Stimulated activated CD8-positive, alpha-beta memory T cell treated with anti-CD3 and anti-CD28 coated beads, Interleukin-4, amount 100 ng/mL, for 48 hours (primary cell): ENCODE measurements at places on chromosomes 6 and 20.

GRCh38 chr6:148364056-148364824 lies 21.6 kb downstream of the SASH1 start:
- DNase-seq = no peak

- peak; percentile 45 for DNase-seq
Observed at GRCh38 chr6:36851149-36851614, 11.9 kb upstream of the CPNE5 start.

DNA sequence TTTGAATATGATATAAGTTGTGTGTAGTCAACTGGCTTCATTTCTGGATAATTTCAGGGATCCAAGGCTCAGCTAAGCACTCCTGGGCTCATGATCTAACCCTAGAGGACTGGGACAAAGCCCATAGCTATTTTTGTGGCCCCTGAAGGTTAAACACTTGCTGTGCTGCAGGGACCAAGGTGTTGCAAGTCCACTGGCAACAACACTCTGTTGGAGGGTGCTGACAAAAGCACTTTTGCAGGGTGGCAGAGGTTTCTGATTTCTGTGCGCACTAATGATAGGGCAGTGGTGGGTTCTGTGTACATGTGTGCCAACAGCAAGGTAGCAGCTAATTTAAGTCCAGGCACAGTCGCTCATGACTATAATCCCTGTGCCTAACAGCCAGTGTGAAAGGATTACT lies 445.3 kb upstream of the SYNCRIP start:
- DNase-seq = no peak

GRCh38 chr20:58113716-58114115 lies 114.7 kb downstream of the ANKRD60 start:
- no peak for DNase-seq

GRCh38 chr6:30818391-30818841 lies 65.9 kb upstream of the DDR1 start:
- DNase-seq = no peak

DNA sequence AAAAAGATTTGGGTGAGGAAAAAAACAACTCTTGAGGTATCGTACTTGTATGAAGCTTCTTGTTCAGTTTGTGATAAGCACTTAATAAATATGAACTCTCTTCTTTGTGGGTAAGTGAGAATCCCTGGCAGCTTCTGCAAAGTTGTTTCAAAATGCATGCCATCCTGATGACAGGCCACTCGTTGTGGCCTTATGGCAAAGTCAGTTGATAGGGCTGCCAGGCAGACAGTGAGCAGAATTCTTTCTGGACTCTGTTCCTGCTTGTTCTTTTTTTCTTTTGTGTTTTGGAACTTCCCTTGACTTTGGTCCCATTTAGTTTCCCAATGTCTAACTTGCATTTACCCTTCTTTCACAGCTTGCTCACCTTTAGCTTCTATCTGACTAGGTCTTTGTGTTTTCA lies 983.5 kb upstream of the FLRT3 start:
- DNase-seq = no peak

GRCh38 chr6:2264932-2265331 lies 19.5 kb upstream of the GMDS start:
- no peak for DNase-seq

GRCh38 chr6:12175626-12176025 lies 114.5 kb upstream of the EDN1 start:
- DNase-seq = no peak

- no peak for DNase-seq
Observed at GRCh38 chr6:105695461-105695860, 292.6 kb upstream of the PREP start.

- DNase-seq = no peak
Observed at GRCh38 chr20:41052742-41053419, 24.3 kb downstream of the TOP1 start.

GRCh38 chr6:46876126-46876525 lies 45.6 kb downstream of the ADGRF5 start:
- DNase-seq = no peak

- DNase-seq = no peak
Observed at GRCh38 chr6:168100011-168100802, 21.2 kb upstream of the FRMD1 start.

- DNase-seq = no peak
Observed at GRCh38 chr6:98487612-98488011, 346.8 kb upstream of the POU3F2 start.

GRCh38 chr6:25749837-25750236 lies 4.7 kb upstream of the SLC17A4 start:
- DNase-seq = no peak

DNA sequence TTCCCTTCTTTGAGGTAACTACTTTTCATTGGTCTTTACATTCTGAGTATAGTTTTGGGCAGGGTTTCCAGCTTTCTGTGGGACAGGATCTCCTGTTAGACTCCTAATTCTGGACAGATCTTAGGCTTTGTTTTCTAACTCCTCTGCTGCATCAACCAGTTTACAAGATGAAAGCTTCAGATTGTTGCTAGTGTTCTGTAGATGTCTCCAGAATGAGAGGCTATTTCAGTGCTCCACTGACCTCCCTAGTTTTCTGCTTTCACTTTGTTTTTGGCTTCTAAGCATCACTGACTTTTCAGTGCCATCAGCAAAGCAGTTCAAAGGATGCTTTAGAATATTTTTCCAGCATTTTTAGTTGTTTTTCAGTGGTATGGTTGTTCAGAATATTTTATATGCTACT lies 101.4 kb downstream of the LIN28B start:
- DNase-seq = no peak

GRCh38 chr20:59891581-59891980 lies 41.9 kb downstream of the SYCP2 start:
- no peak for DNase-seq

GRCh38 chr6:1396952-1397868 lies 7.8 kb downstream of the FOXF2 start:
- DNase-seq = peak; percentile 79

GRCh38 chr20:62101078-62101477 lies 21.2 kb upstream of the LSM14B start:
- DNase-seq = no peak

DNA sequence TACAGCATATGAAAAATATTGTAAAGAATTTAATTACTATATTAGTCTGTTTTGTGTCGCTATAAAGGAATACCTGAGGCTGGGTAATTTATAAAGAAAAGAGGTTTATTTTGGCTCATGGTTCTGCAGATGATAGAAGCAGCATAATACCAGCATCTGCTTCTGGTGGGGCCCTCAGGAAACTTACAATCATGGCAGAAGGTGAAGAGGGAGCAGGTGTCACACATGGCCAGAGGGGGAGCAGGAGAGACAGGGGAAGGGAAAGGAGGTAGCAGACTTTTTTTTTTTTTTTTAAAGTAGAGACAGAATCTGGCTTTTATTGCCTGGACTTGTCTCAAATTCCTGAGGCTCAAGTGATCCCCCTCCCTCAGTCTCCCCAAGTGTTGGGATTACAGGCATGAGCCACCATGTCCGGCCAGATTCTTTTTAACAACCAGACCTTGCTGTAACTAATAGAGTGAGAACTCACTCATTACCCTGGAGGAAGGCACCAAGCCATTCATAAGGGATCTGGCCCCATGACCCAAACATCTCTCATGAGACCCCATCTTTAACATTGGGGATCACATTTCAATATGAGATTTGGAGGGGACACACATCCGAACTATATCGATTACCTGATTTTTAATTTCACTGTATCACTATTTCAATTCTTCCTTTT lies 64.6 kb downstream of the MAN1A1 start:
- DNase-seq = no peak

- DNase-seq = no peak
Observed at GRCh38 chr6:98041056-98041455, 758.0 kb upstream of the MMS22L start.

DNA sequence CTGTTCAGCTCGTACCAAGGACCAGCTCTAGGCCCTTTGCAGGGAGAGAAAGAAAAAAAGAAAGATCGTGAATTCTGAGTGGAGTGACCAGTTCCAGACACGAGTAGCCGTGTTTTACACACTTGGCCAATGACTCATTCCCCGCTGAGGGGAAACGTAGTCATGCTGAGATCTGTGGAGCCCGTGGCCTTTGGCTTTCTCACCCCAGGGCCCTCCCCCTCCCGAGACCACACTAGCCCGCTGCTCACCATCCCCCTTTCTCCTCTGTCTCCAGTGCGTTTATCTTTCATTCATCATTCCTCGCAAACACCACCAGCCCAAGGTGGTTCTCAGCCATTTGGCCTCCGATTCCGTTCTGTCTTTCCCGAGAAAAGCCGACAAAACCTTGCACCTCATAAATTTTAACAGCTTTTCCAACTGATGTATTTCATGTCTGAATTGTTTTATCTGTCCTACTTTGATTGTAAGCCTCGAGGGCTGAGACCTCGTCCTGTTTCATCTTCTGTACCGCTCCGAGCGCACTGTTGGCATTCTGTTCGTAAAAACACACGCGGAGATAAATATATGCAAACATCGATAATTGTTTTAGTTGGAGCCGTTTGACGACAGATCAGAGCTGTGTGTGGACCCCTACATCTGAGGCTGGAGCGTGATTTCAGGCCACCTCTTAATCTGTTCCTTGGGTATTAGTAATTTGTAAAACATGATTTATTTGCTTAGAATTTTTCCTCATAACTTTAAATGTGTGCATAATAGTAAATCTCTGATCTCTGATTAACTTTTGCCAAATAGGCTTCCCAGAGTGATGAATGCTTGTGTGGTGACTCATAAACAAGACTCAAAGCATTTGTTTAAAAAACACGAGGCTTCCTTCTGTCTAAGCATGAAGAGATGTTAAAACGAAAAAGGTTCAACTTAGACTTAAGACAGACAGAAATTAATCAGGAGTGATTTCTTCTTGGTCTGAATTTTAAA lies 336.6 kb downstream of the CDH4 start:
- no peak for DNase-seq

DNA sequence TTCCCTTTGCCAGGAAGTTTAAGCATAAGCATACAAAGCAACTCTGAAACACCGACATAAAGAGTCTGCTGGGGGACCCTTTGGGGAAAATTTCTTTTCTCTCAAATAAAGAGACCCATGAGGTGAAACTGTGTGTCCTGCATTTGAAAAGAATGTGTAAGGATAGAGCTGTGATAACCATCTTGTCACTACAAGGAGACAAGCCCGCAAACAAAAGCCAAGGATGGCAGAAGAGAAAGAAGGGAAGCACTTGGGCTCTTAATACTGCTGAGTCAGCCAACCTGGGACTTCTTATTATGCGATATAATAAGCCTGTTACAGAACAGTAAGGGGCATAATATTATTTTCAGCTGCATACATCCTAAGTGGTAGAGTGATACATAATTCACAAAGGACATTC lies 52.5 kb downstream of the NUDT3 start:
- no peak for DNase-seq

DNA sequence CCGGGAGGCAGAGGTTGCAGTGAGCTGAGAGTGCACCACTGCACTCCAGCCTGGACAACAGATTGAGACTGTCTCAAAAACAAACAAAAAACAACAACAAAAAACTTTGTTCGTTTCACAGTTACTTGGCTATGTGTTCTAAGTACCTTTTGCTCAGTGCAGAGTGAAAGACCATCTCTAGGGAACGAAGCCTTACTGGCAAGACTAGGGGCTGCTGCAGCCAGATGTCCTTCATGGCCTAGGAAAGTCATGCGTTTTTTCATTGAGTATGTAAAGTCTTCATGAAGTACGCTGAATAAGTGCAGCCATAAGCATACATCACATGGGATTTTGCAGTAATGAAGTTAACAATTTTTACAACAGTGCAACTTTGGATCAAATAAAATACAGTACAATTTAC lies 111.1 kb downstream of the JARID2 start:
- no peak for DNase-seq

GRCh38 chr6:26497610-26498009 lies 2.5 kb upstream of the BTN1A1 start:
- DNase-seq = no peak

DNA sequence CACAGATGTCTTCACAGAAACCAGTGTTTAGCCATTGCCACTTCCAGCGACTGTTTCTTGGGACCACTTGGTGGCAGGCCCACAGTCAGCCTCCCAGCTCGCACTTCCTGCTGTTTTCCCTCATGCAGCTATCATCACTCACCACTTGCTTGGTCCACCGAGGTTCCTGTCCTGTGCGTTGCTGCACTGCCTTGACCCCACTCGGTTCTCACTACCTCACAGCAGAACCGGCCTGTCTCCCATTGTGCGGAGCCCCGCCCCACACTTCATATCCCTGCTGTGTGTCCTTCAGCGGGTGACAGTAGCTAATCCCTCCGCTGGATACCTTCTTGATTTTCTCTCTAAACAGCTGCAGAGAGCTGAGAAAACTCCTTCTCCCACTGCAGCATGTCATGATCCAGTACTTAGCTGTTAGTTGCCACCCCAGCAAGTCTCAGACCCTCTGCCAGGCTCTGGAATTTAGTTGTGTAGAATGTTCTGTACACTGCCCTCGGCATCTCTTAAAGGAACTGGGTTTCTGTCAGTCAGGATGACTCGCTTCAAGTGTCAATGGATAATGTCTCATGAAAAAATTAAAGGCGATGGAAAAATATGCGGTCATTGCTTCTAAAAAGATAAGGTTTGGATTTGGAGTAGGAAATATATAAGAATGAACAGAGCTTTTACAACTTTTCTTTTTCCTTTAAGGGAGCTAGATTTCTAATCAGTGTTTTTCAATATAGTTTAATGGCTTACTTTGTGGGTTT lies 208.0 kb downstream of the FARS2 start:
- DNase-seq = no peak

GRCh38 chr6:161067749-161068148 lies 76.2 kb downstream of the MAP3K4 start:
- DNase-seq = no peak

DNA sequence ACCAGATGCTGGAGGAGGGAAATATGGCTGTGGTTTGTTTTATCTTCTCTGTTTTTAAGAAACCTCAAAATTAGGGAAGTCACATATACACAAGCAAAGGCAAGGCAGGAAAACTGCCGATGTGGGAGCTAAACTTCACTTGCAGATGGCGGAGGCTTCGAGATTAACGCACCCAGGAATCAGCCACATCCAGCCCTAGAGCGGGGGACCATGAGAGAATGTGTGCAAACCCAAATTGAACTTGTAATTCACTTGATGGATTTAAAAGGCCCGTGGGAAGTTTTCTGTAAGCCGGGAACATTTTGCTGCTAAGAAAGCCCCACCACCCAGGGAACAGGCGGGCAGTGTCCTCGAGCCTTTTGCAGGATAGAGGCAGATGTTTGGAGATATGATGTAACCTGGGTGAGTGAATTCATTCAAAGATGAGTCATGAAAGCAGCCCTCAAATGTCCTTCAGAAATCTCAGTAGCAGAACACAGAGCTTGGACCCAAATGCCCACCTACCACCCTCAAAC lies 39.9 kb downstream of the PREX1 start:
- no peak for DNase-seq
